NCI-H1092 treated with DMSO at 0.1 percent for 48 hours (cell line): ENCODE measurements at places on chromosomes 6 and 20.

- peak; percentile 73 for DNase-seq
Observed at GRCh38 chr6:28648035-28648877, 122.6 kb downstream of the GPX5 start.

DNA sequence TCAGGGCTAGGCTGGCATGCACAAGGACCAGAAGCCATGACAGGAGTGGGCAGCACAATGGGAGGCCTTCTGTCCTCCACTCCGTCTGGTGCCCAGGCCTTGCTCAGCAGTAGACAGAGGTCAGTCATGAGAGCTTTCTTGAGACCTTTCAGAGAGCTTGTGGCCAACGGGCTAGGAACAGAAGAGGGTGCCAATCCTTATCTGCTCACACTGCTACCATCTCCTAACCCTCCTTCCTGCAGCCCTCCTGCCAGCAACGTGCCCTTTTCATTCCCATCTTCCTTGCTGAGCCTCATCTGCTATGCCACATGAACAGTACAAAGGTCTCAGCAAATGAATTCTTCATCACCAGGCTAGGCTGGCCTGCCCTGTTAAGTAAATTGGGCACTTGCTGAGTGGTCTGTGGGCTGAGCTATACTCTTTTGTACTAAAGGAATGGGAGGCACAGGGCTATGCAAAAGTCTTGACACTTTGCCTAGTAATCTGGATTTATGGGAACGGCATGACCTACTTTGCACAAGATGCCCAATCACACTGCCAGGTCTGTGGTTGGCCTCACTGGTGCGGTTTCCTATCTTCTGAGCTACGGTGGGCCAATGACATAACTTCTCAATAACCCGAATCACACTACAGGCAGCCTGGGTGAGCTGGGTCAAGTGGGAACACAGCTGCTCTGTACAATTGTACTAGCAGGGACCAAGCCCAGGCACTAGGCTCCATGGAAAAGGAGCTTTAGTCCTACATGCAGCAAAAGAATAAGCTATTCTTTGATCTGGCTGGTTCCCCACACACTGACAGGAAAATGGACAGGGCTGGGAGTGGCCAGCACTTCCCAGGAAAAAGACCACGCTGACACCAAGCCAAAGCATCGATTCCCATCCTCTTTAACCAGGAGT, 47.8 kb downstream of the ELOVL5 start:
- no peak for DNase-seq

DNA sequence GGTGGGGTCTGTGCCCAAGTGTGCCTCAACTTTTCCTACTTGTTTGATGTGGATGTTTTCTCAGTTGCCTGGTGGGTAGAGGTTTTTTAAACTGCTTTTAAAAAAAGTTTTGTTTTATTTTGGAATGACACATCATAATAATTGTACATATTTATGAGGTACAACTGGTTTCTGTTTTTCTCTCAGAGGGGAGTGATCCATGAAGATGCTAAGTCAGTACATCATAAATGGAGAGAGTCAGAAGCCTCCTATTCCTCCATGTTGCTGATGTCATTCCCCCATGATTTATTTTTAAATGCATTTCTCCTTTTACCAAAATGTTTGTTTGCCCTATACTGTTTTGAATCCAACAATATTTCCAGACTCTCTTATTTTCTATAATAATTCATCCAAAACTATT, 77.3 kb upstream of the CLVS2 start:
- no peak for DNase-seq

DNA sequence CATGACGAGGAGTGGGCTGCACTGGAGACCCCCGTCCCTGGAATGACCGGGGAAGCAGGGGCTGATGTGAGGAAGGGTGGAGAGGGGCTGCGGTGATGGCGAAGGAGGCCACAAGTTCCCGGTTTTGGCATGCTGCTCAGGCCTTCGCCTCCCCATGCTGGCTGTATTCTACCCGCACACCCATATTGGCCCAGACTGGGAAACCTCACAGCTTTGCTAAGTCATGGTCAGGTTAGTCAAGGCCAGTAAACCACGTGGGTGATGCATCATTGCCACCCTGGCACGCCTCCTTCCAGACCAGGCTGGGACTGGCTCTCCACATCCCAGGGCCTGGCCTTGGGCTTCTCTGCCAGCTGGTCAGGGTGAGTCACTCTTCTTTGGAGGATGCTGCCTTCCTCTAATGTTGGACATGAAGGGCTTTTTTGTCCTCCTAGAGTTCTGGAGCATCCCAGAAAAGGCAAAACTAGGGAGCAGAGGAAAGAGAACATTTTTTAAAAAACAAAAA, 53.8 kb downstream of the PCNA start:
- no peak for DNase-seq

GRCh38 chr6:55003719-55004430, 157.3 kb downstream of the FAM83B start:
- no peak for DNase-seq

- no peak for DNase-seq
Observed at GRCh38 chr6:82331031-82331773, 32.4 kb upstream of the TPBG start.

GRCh38 chr6:17865798-17866725, 121.4 kb downstream of the KIF13A start:
- no peak for DNase-seq
